ENCODE measurements at places on chromosomes 3 and 15.

DNA sequence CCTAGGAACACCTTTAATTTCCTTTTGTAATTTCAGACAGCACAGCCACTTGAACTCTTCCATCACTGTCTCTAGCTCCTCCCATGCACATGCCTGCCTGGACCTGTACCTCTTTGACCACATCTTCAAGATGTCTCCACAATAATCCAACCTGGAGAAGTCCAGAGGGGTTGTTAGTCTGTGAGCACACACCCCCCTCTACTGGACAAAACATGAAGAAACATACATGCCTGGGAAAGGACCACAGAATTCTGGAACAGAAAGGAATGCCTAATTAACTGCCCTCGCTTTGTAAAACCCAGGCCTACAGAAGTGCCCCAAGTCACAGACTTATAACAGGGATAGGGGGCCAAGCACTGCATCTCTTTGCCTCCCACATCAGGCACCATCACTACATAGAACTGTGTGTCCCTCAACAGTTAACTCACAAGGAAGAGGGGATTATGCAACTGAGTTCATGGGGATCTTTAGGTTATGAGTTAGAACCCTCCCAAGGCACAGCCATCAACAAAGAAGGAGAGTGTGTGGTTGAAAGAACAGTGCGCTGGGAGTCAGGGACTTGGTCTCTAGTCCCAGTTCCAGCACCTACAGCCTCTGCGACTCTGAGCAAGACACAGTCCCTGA lies 61.7 kb downstream of the FMN1 start:
- no peak for DNase-seq

GRCh38 chr15:65213241-65213640 lies 2.0 kb upstream of the CILP start:
- no peak for DNase-seq

- no peak for DNase-seq
These were observed 127.6 kb upstream of the SPATA12 start for GRCh38 chr3:56932866-56933265.

DNA sequence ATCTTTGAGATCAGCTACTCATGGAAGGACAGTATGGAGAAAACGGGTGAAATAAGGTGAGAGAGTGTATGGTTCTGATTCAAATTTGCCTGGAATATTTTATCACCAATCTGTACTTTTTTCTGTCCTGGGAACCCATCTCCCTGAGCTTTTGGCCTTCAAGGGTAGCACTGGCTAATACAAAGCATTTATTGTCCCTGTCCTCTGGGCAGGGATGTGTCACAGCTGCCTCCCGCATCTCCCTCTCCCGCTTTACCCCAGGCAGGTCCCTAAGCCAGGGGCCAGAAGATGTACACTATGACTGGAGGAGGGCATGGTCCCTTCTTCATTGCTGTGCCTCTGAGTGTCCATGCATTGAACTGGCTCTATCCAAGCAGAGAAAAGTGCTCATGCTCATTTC lies 201.7 kb upstream of the CHRNA7 start:
- no peak for DNase-seq

DNA sequence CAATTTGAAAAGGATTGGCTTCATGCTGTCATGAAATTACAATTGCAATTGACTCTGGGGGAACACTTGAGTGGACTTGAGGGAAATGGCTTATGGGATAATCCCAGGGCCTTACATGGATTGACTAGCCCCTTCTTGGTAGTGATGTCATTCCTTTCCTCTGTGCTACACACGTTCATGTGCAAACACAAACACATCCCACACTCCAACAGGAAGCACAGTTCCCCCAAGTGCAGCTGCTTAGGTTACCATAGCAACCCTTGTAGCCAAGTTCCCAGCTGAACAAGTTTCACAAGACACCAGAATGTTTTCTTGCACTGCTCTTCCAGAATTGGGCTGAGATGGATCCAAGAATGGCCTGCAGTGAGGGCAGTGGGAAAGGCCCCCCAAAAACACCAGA lies 217.0 kb downstream of the ZNF621 start:
- DNase-seq: no peak

DNA sequence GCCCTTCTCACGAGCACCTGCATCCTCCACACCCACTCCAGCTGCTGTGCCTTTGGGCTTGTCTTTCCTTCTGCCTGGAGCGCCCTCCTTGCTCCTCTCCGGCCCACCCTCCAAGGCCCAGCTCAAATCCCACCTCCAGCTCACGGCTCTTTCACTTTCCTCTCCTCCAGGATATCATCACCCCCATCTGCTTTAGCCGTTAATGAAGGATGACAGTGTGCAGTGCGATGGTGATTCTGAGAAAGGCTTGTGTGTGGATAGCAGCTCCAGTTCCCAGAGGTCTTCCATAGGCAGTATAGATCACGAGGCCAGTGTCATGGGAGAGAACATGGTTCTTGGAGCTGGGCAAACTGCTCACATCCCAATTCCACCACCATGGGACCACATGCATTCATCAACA lies 237.4 kb downstream of the TLE3 start:
- no peak for DNase-seq

DNA sequence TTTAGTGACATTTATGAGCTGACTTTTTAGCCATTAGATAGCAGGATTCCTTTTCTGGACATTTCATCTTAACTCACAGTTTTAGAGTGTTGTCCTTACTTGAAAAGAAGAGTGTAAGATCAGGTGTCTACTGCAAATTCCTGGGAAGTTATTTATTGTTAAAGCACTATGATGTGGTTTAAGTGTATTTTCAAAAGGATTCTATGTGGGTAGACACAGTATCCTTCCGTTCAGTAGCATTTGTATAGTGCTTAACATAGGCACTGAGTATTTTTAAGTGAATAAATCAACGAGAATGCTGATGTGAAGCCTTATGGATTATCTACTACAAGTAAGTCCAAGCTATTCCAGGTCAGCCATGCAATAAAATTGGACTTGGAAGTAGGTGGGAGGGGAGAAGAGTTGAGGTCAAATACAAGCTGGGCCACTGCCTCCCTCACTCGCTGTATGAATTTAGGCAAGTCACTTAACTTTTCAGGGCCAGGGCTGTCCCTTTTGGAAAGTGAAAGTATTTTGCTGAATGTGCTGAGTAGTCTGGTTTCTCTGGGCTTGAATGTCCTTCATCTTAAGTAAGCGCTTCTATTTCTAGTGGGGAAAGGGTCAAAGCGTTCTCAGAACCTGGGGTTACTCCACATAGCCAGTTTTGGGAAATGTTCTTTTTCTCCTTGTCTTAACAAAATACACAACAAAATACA lies 48.6 kb downstream of the GAP43 start:
- DNase-seq: no peak

- DNase-seq: no peak
These were observed 175.9 kb downstream of the NTRK3 start for GRCh38 chr15:88080616-88081015.

Data from activated CD8-positive, alpha-beta memory T cell treated with anti-CD3 and anti-CD28 coated beads for 1 hour (primary cell).